ENCODE measurements at places on chromosomes 13 and 19. TPM values are rescaled to one million over a fixed set of nuclear protein-coding genes. Genes with fewer than 3 reads are reported as not detected.

GRCh38 chr13:98563071-98563470, 13.8 kb downstream of the STK24 start:
- H3K4me3 ChIP-seq, result no peak overlapping the region
- no peaks in the 10 kb centered on the region for H3K36me3 ChIP-seq
- no peaks in the 10 kb centered on the region for H3K27me3 ChIP-seq
- no peak for DNase-seq

DNA sequence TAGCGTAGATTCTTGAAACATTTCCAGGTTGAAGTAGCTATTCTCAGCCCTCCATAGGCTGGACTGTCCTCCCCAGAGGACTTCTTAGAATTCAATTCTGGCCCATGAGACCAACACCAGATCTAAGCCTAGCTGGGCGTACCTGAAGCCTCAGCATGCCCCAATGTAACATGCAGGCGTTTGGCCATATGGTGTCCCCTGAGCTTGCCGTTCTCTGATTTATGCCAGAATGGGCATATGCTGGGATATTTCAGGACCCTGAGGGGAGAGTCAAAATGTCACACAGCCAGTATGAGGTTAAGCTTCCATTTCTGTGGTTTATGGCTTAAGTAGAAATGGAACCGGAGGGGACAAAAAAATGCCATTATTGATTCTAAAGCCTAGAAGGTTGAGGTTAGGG, 317.7 kb upstream of the OBI1 start:
- no peaks in the 10 kb centered on the region for H3K36me3 ChIP-seq
- H3K27me3 ChIP-seq, result no peaks in the 10 kb centered on the region
- H3K4me3 ChIP-seq, result no peak overlapping the region
- no peak for DNase-seq
- no peak overlapping the region for H3K27ac ChIP-seq

DNA sequence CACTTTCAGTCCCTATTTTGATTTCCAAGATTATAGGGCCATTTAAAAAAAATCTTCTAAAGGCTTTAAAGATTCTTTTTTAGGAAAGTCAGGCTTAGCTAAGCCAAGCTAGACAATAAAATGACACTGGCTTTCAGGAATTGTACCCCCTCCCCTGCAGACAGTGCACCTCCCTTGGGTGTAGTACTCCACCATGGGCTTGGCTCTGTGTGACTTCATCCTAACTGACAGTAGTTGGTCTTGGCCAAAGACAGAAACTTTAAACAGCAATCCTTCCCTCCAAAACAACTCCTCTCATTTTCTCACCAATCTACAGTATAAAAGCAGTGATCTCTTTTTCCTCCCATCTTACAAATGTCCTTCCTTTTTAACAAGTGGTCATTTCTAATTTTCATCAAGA, 283.0 kb downstream of the DNAJC15 start:
- H3K36me3 ChIP-seq, result no peaks in the 10 kb centered on the region
- no peak overlapping the region for H3K27ac ChIP-seq
- H3K4me1 ChIP-seq, result peaks cover 13% of the 10 kb centered on the region
- H3K27me3 ChIP-seq, result no peaks in the 10 kb centered on the region
- DNase-seq, result no peak

GRCh38 chr13:25633093-25633492, 261.3 kb downstream of the ATP8A2 start:
- DNase-seq, result no peak
- no peak overlapping the region for H3K27ac ChIP-seq
- H3K4me1 ChIP-seq, result no peaks in the 10 kb centered on the region
- H3K36me3 ChIP-seq, result no peaks in the 10 kb centered on the region
- no peak overlapping the region for H3K4me3 ChIP-seq

- H3K4me1 ChIP-seq, result no peaks in the 10 kb centered on the region
- no peak overlapping the region for H3K4me3 ChIP-seq
- H3K27ac ChIP-seq, result no peak overlapping the region
- no peaks in the 10 kb centered on the region for H3K27me3 ChIP-seq
Observed at GRCh38 chr13:78712831-78713230, 53.9 kb upstream of the OBI1 start.

DNA sequence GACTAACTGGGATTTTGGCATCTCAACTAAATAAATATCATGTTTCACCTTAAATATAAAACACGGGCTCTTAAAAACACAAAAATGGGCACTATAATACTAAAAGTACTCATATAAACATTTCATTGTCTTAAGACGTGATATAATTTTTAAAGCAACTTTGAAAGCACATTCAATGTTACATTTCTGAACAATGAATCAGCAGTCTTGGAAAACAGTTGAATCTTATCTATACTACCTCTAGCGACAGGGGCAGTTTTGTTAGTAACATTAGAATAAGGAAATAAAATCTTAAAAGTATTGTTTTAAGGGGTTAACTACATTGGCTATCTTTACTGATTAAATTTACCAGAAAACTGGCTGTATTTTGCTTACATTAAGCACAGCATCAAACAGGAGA, 156.9 kb downstream of the UGGT2 start:
- DNase-seq, result no peak
- H3K27me3 ChIP-seq, result no peaks in the 10 kb centered on the region
- H3K36me3 ChIP-seq, result no peaks in the 10 kb centered on the region
- no peak overlapping the region for H3K27ac ChIP-seq
- H3K4me1 ChIP-seq, result no peaks in the 10 kb centered on the region

DNA sequence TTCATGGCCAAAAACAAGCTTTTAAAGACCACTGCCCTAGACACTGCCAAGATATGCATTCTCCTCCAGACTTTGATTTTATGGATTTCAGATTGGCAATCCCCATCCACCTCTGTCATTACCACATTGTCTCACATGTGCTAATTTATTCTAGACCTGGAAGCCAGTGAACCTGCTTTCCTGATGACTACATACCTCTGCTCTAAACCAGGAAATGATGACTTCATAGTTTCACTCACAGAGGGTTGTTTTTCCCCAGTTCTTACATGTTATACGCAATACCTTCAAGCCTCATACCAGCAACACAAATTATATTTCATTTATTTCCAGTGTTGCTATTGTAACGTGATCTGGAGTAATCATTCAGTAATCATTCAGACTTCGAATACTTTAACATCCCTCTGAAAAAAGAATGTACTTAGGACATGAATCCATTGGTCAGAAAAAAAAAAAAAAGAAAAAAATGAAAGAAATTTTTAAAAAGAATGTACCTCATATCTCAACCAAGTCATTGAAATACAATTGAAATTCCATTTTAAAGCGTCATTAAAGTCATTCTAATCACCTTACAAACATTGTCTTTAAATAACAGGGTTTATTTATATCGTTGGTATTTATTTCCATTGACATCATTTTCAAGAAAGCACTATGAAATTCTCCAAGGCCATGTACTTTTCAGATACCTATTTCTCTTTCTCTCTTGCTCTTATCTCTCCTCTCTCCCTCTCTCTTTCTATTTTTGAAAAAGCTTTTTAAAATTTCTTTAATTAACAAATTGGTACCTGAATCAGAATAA, 33.4 kb upstream of the KLF5 start:
- no peak overlapping the region for H3K4me3 ChIP-seq
- no peaks in the 10 kb centered on the region for H3K27me3 ChIP-seq
- no peak for DNase-seq
- no peaks in the 10 kb centered on the region for H3K4me1 ChIP-seq
- no peak overlapping the region for H3K27ac ChIP-seq

DNA sequence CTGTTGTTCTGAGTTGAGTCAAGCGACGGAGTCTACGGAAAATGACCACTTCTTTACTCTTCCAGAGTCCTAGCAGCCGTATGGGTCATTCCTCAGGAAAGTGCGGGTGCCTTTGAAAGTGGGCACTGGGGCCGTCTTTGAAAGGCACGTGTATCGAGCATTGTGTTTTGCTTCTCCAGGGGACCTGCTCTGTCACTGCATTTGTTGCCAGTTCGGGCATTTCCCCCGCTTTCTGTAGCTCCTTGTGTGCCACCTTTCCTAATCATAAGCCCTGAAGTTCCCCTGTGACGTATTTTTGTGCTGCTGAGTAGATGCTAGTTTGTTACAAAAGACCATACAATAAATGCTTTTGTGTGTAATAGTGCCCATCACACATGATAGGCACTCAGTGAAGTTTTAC, 24.4 kb downstream of the SPATA13 start:
- DNase-seq, result no peak
- H3K27me3 ChIP-seq, result no peaks in the 10 kb centered on the region
- H3K27ac ChIP-seq, result peak overlapping the region; percentile 86
- peaks cover 23% of the 10 kb centered on the region for H3K4me1 ChIP-seq
- peak overlapping the region; percentile 41 for H3K4me3 ChIP-seq

- no peaks in the 10 kb centered on the region for H3K27me3 ChIP-seq
- no peaks in the 10 kb centered on the region for H3K36me3 ChIP-seq
- DNase-seq, result peak; percentile 79
- no peaks in the 10 kb centered on the region for H3K4me1 ChIP-seq
- H3K4me3 ChIP-seq, result peak overlapping the region; percentile 71
Observed at GRCh38 chr19:36009220-36009619, 607 bp upstream of the SYNE4 start.

GRCh38 chr19:12792051-12792852, 966 bp downstream of the JUNB start:
- no peaks in the 10 kb centered on the region for H3K36me3 ChIP-seq
- peaks cover 40% of the 10 kb centered on the region for H3K4me1 ChIP-seq
- peak; percentile 69 for DNase-seq
- peak overlapping the region; percentile 96 for H3K27ac ChIP-seq
- H3K27me3 ChIP-seq, result no peaks in the 10 kb centered on the region

- peaks cover 19% of the 10 kb centered on the region for H3K36me3 ChIP-seq
- no peaks in the 10 kb centered on the region for H3K4me1 ChIP-seq
- H3K27ac ChIP-seq, result no peak overlapping the region
- H3K27me3 ChIP-seq, result no peaks in the 10 kb centered on the region
- no peak overlapping the region for H3K4me3 ChIP-seq
Observed at GRCh38 chr13:114309086-114309485, 5.2 kb upstream of the CHAMP1 start.

- no peaks in the 10 kb centered on the region for H3K4me1 ChIP-seq
- H3K27ac ChIP-seq, result no peak overlapping the region
- H3K36me3 ChIP-seq, result no peaks in the 10 kb centered on the region
- no peak for DNase-seq
Observed at GRCh38 chr13:64767054-64767453, 2463.1 kb downstream of the PCDH9 start.

DNA sequence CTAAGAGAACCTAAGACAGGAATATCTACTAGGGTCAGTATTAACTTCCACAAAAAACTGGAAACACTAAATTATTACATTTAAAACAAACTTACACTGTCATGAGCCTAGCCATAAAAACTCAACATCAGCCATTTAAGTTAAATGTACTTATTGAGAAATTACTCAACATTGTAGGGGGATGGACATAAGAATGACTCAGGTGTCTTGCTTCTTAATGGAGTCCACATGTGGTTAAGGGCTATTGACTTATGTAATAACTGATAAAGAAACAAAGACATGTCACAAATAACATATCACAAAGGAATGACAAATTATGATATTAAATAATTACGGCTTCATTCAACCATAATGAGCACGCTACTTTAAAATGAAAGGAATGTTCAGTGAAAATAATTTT, 36.2 kb downstream of the CLDN10 start:
- no peak overlapping the region for H3K4me3 ChIP-seq
- no peak overlapping the region for H3K27ac ChIP-seq
- H3K27me3 ChIP-seq, result no peaks in the 10 kb centered on the region
- H3K36me3 ChIP-seq, result peaks cover 3% of the 10 kb centered on the region

GRCh38 chr19:43784981-43785808, 4.4 kb upstream of the KCNN4 start:
- peak; percentile 58 for DNase-seq
- H3K4me3 ChIP-seq, result no peak overlapping the region
- H3K27me3 ChIP-seq, result no peaks in the 10 kb centered on the region
- no peaks in the 10 kb centered on the region for H3K36me3 ChIP-seq

DNA sequence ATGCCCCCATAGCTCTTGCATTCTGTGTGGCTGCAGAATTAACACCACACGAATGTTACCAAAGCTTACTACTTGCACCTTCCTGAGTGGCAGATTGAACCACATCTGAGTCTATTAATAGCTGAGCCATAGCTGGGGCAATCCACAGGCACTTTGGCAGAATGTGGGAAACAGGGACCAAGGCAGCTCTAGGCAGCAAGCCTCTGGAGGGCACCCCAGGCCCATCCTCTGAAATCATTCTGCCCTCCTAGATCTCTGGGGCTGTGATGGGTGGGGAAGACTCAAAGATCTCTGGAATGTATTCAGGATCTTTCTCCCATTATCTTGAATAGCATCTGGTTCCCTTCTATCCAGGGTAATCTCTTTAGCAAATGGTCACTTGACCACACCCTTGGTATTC, 139.3 kb downstream of the TNFRSF19 start:
- no peaks in the 10 kb centered on the region for H3K27me3 ChIP-seq
- no peak overlapping the region for H3K27ac ChIP-seq
- no peaks in the 10 kb centered on the region for H3K36me3 ChIP-seq

- no peak overlapping the region for H3K4me3 ChIP-seq
- no peaks in the 10 kb centered on the region for H3K36me3 ChIP-seq
- no peaks in the 10 kb centered on the region for H3K4me1 ChIP-seq
- H3K27me3 ChIP-seq, result no peaks in the 10 kb centered on the region
Observed at GRCh38 chr13:21133077-21133476, 43.3 kb downstream of the SKA3 start.

GRCh38 chr19:21680671-21681070, 86.7 kb downstream of the ZNF100 start:
- H3K4me1 ChIP-seq, result no peaks in the 10 kb centered on the region
- H3K27ac ChIP-seq, result no peak overlapping the region
- no peaks in the 10 kb centered on the region for H3K27me3 ChIP-seq
- DNase-seq, result no peak
- H3K36me3 ChIP-seq, result no peaks in the 10 kb centered on the region
- H3K4me3 ChIP-seq, result no peak overlapping the region

GRCh38 chr13:94674609-94675348, 37.6 kb downstream of the SOX21 start:
- DNase-seq, result peak; percentile 45
- no peak overlapping the region for H3K4me3 ChIP-seq
- H3K4me1 ChIP-seq, result no peaks in the 10 kb centered on the region
- no peak overlapping the region for H3K27ac ChIP-seq

DNA sequence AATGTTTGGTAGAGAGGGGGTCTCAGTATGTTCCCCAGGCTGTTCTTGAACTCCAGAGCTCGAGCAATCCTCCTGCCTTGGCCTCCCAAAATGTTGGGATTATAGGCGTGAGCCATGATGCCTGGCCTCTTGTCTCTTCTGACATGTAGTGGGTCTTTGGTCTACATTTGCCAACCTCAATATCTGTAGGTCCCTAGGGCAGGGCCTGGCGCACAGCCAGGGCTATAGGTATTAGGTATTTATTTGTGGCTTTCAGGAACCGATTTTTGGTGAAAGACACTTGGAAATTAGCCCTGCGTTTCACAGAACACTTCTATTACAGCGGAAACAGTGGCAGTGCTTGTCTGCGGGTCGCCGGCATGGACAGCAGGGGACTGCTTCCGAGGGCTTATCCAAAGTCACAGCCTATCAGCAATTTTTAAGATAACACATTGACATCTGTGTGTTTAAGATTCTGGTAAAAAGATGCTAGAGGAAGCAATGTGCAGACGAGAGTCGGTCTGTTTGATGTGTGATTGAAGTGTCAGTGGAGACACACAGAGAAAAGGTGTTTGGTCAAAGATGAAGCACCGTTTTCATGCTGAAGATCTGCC, 14.5 kb downstream of the ZNF536 start:
- H3K27ac ChIP-seq, result no peak overlapping the region
- H3K36me3 ChIP-seq, result no peaks in the 10 kb centered on the region
- no peaks in the 10 kb centered on the region for H3K4me1 ChIP-seq
- no peaks in the 10 kb centered on the region for H3K27me3 ChIP-seq
- DNase-seq, result no peak
- no peak overlapping the region for H3K4me3 ChIP-seq

Gene ZNF490
- total RNA-seq, result 4.6 TPM

Gene ZNF486
- total RNA-seq, result 0.37 TPM

Gene IL4I1
- not detected for total RNA-seq

Gene FARP1
- 45.6 TPM for total RNA-seq

All from right lobe of liver (tissue), 6 donors.